Activated T-helper 1 cell treated with anti-CD3 and anti-CD28 coated beads, Interleukin-2, amount 50 U/mL, for 16 hours (primary cell): ENCODE measurements at places on chromosomes 7 and 10.

DNA sequence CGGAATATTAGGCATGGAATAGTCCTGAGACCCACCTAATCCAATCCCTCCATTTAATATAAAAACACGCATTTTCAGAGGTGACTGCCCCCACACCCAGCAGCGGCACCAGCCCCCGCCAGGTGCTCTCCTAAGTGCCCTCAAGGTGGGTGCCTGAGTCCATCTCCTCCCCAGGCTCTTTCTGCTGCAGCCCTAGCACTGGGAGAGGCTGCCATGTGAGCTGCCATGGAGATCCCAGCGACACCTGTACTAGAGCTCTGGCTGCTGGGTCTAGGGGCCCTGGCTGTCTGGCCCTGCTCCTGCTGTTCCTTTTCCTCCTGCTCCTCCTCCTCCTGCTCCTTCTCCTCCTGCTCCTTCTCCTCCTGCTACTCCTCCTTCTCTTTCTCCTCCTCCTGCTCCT is 191.1 kb upstream of the BMPER start:
- DNase-seq: no peak

DNA sequence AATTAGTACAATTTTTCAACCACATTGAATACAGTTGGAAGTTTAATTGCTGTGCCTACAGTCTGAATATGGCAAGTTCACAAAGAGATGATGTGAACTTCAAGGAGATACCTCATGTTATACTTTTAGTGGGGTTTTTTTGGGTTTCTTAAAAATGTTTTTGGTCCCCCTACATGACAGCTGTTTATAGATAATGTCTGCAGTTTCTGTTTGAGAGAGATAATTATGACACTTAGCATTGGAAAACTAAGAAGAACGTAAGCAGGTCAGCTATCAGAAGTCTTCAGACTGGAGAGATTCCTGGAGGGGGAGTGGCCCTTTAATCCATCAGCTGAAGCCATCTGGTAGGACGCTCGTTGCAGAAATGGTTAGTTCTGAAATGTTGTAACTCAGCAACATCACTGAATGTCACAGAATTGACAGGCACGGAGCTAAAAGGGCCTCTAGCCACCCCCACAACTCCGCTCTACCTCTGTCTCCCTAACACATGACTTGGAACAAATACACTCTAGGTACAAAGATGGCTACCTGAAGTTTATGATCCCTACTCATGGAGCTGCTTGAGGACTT is 29.0 kb downstream of the TIMM23 start:
- DNase-seq: no peak

GRCh38 chr7:74253835-74254128 is 417 bp downstream of the RFC2 start:
- no peak for DNase-seq

GRCh38 chr7:128497405-128497804 is 20.9 kb downstream of the METTL2B start:
- DNase-seq: no peak

DNA sequence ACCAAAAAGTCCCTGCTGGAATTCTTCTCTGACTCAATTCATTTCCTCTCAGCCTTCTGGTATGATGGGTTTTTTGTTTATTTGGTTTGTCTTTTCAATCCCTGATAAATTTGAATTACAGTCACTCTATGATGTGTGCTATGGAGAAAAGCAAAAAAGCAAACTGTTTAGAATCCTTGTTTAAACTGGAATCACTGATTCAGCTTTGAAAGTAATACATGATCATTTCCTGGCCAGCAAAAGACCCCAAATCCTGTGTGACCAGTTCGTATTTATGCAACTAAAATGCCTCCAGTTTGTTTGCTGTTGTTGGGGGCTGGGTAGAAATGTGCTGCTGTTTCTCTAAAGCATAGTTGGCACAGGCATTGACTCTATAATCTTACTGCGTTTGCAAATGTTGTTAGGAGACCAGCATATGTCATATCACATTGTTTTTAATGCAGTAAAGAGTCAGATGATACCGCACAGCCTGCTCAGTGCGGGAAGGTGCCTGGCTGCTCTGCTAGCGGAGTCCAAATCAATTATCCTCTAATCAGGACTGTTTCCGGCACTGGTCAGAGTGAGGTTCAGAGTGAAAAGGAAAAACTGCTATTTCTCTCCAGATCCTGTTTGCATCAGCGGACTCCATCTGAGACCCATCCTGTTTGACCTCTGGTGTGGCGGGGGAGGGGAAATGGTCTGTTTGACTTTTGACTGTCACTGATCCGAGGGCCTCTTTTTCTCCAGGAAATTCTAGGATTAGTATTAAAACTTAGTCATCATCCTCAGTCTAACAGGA is 40.6 kb upstream of the ADD3 start:
- no peak for DNase-seq

GRCh38 chr10:71216751-71217265 is 4.4 kb downstream of the UNC5B start:
- DNase-seq: no peak

DNA sequence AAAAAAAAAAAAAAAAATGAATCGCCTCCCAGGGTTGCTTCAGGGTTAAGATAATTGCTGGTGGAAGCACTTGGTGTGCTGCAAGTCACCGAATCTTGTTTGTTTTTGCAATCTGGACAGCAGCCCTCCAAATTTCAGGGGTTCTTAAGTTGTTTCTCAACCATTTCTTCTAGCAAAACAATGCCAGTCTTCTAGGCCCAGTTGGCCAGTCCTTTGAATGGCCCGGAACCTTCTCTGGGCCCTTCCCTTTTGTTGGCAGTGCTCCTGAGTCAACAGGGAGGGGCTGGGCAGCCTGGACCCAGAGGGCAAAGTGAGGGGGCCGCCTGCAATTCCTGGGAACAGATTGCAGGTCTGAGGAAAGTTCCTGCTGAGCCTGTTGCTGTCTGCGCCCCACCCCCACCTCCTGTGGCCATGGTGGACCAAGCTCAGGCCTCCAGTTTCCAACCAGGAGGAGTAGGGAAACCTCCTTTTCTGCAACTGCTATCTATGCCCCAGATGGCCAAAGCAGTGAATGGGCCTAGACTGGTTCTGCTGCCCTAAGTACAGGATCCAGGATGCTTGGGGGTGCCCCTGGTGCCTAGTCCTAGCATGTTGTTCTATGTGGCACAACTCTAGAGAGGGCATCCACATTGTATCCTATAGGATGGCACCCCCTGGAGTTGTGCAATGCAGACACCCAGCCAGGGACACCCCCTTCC is 31.4 kb upstream of the PDCD4 start:
- DNase-seq: no peak

DNA sequence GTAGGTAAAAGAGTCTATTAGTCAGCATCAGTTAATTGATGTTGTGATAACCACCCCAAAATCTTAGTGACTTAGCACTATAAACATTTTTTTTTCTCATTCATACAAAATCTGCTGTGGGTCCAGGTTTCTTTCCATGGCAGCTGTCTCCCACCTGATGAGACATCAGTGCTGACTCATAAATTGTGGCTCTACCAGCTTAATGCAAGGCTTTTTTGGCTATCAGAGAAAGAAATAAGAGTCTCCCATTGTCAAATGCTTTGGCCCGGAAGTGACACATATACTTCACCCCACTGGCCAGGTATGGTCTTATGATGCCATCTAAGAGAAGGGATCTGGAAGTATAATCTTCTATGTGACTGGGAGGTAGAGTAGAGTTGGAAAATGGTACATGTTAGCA is 14.5 kb downstream of the DNAJB9 start:
- no peak for DNase-seq

GRCh38 chr10:7915923-7916536 is 97.7 kb downstream of the TAF3 start:
- no peak for DNase-seq

- DNase-seq: no peak
Observed at GRCh38 chr10:30973737-30974136, 57.9 kb downstream of the ZNF438 start.
